Dermis microvascular lymphatic vessel endothelial cell (primary cell): ENCODE measurements at places on chromosomes 5 and 9. TPM values are rescaled to one million over a fixed set of nuclear protein-coding genes. Genes with fewer than 3 reads are reported as not detected.

GRCh38 chr9:21744320-21744719 is 58.1 kb upstream of the MTAP start:
- DNase-seq, result no peak

The DEPDC1B gene
- total RNA-seq, result 4.4 and 9.9 TPM in 2 replicates

GRCh38 chr9:107588393-107588792 is 98.8 kb upstream of the KLF4 start:
- DNase-seq, result no peak

The NEURL1B gene
- total RNA-seq, result 1.5 and 3.5 TPM in 2 replicates

The C9orf152 gene
- total RNA-seq, result not detected in 2 replicates

GRCh38 chr9:135077497-135078200 is 9.8 kb upstream of the OLFM1 start:
- DNase-seq, result no peak

DNA sequence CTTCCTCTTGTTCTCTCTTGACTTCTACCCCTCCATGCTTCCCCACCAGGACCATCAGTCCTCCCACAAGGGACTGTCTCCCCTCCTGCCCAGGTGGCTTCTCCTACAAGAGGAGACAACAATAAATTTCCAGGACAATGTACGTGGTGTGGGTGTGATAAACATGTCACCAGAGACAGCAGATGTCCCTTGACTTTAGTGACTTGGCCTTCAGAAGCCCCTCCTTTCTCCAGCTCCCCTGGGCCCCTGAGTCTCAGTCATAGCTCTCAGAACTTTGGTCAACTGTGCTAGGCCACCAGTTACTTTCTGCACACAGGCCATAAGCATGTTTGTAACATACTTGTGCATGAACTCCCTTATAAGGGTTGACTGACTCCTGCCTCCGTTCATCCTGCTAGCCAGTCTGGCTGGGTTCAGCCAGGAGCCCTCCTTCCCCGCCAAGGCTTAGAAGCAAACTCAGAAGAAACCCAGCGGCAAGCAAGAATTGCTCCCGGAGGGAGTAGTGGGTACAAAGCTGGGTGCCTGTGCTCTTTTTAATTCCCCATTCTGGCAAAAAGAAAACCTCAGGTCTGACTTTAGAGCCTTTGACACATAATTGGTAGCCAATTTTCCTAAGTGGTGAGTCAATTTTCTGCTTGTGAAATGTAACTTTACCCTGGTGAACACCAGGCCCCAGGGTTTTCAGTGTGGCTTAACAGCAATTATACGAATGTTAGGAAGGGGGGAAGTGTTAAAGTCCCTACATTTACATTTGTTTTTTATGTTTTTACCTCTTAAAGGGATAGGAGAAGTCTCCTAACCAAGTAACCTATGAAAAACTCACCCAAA is 49.2 kb downstream of the EBF1 start:
- no peak for DNase-seq

DNA sequence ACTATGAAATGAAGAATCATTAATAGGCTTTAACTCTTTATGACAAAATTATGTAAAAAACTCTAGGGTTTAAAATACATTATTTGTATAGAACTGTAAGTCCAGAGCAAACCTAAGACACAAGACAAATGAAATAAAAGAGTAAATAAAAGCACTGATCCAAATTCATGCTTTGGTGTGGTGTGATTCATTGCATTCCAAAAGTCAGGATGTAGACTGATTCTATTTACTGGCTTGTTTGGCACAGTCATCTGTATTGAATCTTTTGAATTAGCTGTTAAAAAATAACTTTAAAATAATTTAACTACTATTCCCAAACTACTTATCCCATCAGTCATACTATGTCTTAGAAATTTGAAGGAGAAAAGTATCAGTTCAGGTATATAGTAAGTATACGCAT is 31.1 kb downstream of the IL4 start:
- DNase-seq, result no peak

The SAPCD2 gene
- 5.1 and 10.3 TPM in 2 replicates for total RNA-seq

DNA sequence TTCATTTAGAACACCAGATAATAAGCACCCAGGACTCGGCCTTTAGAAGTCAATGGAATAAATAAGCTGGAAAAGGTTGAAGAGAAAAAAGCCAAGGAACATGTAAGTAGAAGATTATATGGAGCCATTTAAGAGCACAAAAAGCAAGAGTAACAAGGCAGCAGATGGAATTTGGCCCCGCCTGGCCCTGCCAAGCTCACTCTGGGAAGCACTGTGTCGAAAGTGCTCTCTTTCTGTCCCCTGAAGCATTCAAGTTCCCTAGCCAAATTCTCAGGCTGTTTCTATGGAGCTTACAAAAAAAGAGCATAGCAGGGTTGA is 73.0 kb upstream of the GPR151 start:
- no peak for DNase-seq

GRCh38 chr5:133652951-133653759 is 40.8 kb upstream of the FSTL4 start:
- no peak for DNase-seq

GRCh38 chr5:109844695-109845094 is 155.0 kb downstream of the MAN2A1 start:
- no peak for DNase-seq

The IFNA2 gene
- not detected in 2 replicates for total RNA-seq

DNA sequence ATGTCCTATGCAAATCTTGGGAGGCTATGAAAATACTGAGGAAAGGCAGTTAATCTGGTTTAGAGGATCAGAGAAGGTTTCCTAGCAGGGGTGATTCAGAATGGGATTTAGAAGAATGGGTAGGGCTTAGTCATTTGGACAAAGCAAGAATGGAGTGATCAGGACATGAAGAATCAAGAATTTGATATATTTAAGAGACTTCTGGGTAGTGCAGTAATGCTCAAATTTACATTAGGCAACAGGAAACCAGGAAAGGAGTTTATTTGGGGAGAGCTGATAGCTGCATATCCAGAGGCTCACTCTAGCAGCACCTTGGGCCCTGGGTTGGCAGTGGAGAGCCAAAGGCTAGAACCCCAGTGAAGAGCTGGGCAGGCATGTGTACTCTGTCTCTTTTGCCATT is 78.9 kb upstream of the PAPPA start:
- DNase-seq, result no peak

GRCh38 chr5:98906756-98907355 is 22.0 kb downstream of the CHD1 start:
- no peak for DNase-seq

DNA sequence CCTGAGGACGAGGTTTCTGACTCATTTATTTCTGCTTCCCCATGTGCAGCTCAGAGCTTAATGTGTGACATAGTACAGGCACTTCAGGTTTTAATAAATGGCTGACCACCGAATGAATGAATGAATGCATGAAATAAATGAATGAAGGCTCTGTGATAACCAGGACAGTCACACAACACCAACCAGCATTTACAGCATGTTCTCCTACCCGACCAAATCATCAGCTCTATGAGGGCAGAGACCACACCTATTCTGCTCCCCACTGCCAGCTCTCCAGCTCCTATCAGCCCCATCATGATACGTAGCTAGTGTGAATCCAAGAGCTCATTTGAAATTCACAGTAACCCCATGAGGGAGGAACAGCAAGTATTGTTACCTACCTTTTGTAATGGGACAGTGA is 4.8 kb downstream of the TMOD1 start:
- DNase-seq, result no peak

The SPATA31D4 gene
- not detected in 2 replicates for total RNA-seq

DNA sequence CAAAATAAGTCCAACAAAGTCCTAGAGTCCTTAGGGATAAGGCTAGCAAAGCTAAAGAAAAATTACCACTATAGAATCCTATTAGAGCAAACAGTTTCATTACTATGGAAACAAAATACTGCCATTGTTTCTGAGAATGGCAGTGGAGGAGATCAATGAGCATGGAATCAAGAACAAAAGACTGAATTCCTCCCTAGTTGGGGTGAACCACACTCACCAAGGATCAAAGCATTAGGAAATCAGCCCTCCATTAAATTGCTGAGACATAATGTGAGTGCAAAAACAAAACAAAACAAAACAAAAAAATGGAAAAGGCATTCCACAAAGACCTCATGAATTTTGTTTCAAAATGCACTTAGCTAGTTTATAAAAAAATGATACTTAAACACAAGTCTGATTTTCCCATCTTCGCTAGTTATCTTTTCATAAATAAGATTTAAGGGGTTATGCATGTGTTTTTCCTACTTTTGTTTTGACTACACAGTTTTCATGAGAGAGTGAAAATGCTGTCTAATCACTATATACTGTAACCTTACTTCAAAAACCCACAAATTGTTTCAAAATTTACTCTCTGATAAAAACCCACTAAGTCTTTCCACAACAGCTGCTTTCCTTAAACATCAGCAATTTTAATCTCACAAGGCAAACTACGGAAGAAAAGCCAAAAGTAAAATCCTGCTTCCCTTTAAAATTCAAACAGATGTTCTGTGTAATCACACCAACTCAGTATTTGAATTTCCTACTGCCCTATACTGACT is 9.7 kb downstream of the SERINC5 start:
- DNase-seq, result peak; percentile 12

The NR4A3 gene
- under 0.01 TPM in 2 replicates for total RNA-seq

The GALNT10 gene
- total RNA-seq, result 26.6 and 52.3 TPM in 2 replicates

GRCh38 chr5:103511554-103511885 is 51.1 kb downstream of the NUDT12 start:
- no peak for DNase-seq

- no peak for DNase-seq
Observed at GRCh38 chr5:166722939-166723338, 1568.5 kb upstream of the WWC1 start.

DNA sequence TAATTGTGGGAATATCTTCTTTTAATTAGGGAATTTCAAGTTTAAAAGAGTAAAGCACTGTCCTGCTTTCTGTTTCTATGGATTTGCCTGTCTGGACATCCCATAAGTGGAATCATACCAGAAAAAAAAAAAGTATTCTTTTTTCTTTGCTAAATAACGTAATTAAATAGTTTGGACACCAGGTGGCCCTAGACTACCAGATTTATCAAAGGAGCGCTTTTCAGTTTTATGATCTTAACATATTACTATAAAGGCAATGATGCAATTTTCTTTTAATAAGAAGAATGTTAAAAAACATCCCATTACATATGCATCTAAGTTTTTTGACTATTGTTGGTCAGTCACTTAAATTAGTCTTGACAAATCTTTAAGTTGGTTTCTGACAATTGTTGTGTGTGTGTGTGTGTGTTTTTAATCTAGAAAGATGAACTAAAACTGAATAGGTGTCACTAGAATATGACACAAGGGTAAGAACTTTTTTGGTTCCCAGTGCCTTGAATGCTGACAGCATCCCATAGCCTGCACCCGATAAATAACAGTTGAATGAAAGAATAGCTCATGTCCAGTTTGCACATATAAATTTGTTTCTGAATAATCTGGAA is 49.5 kb downstream of the C5orf22 start:
- DNase-seq, result peak; percentile 58

The PCDHGA12 gene
- total RNA-seq, result 3.5 and 3.9 TPM in 2 replicates

GRCh38 chr9:14797435-14797834 is 74.9 kb upstream of the CER1 start:
- no peak for DNase-seq

- peak; percentile 92 for DNase-seq
Observed at GRCh38 chr5:42993516-42994245, 46.4 kb downstream of the ANXA2R start.

- no peak for DNase-seq
Observed at GRCh38 chr9:14678776-14679175, 14.5 kb downstream of the ZDHHC21 start.

- DNase-seq, result no peak
Observed at GRCh38 chr9:734831-735511, 106.5 kb upstream of the DMRT1 start.

DNA sequence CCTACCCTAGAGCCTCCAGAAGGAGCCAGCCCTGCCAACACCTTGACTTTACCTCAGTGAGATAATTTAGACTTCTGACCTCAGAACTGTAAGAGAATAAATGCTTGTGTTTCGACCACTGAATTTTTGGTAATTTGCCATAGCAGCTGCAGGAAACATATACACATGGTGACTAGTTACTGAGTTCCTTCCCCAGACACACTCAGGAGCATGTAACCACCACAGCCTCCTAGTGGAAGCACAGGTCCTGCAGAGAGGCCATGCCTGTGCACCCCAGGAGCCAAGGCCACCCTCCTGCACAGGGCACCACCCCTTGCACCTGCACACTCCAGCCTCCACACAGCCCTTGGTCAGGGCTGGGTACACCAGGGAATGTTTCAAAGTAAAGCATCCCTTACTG is 7.6 kb upstream of the CAMSAP1 start:
- no peak for DNase-seq

GRCh38 chr5:111278858-111279504 is 54.8 kb downstream of the CAMK4 start:
- peak; percentile 27 for DNase-seq

GRCh38 chr5:22793463-22793862 is 59.7 kb downstream of the CDH12 start:
- DNase-seq, result no peak

DNA sequence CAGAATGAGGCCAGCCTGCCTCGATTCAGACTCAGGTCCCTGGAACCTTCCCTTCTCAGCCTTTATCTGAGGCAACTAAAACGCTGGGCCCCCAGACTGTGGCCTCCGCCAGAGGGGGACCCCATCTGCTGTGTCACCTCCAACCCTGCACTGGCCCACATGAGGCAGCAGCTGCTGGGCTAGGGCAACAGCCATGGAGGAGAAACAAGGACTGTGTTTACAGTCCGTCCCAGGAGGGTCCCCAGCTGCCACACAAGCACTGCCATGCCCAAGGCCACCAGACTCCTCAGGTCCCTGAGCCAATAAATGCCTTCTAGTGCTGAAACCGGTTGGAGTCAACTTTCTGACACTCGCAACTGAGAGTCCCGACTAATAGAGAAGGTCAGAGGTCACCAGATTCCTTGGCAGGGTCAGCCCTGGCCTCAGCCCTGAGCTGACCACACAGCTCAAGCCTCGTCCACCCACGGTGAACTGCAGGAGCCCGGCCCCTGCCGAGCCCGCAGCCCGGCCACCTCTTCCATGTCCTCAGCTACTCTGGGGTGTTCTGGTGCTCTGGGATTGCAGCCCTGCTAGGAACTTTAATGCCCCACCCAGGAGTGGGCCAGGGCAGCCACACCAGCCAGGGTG is 77.0 kb downstream of the ZNF354C start:
- no peak for DNase-seq

GRCh38 chr5:59790376-59790775 is 103.2 kb downstream of the PDE4D start:
- DNase-seq, result peak; percentile 96

GRCh38 chr5:132687995-132688394 is 14.2 kb downstream of the IL4 start:
- no peak for DNase-seq

The SPATA31C1 gene
- total RNA-seq, result not detected in 2 replicates

DNA sequence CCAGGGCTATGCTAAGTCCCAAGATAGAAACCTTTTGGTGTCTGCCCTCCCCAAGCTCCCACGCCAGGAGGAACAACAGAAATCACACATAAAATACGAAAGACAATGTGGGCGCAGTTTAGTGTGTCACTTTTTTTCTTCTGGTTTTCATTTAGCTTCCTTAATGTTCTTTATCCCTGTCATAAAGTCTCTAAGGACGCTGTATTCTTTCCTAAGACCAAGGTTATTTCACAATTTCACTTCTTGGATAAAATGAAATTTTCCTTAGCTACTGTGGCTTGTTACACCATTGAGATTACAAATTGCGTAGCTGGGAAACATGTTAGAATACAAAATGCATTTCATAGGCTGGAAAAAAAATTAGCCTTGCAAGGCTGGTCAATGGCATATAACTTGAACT is 85.4 kb downstream of the GLIS3 start:
- no peak for DNase-seq
